ENCODE measurements at places on chromosomes 3 and 15. TPM values are rescaled to one million over a fixed set of nuclear protein-coding genes. Genes with fewer than 3 reads are reported as not detected.

Gene LAMB2
- 322 TPM for total RNA-seq

Gene CRTC3
- 24.1 TPM for total RNA-seq

Gene C3orf38
- 40.6 TPM for total RNA-seq

Gene EPHB3
- 8.5 TPM for total RNA-seq

Gene GP5
- total RNA-seq, result under 0.01 TPM

Gene ADAMTS9
- total RNA-seq, result 4.6 TPM

Gene SLITRK3
- total RNA-seq, result not detected

Gene PLSCR2
- not detected for total RNA-seq

Gene XCR1
- not detected for total RNA-seq

Gene CPNE4
- total RNA-seq, result not detected

Gene STRC
- total RNA-seq, result 0.32 TPM

Gene TBL1XR1
- 541 TPM for total RNA-seq

Gene OIP5
- total RNA-seq, result 5.1 TPM

Gene CAND2
- 6.9 TPM for total RNA-seq

Gene GAP43
- total RNA-seq, result 0.39 TPM

Gene GOLGA6D
- not detected for total RNA-seq

Gene SPATA12
- not detected for total RNA-seq

Gene MYLK
- 290 TPM for total RNA-seq

Gene PLA2G4E
- total RNA-seq, result not detected

Gene IL5RA
- total RNA-seq, result not detected

Gene SOX14
- total RNA-seq, result not detected

Gene ZNF80
- total RNA-seq, result not detected

Gene ANKUB1
- total RNA-seq, result not detected

Gene ARRDC4
- 15.1 TPM for total RNA-seq

Gene AGBL1
- total RNA-seq, result not detected

Gene CPNE9
- not detected for total RNA-seq

Gene CHAC1
- total RNA-seq, result 9.8 TPM

Gene ACSBG1
- total RNA-seq, result not detected

Gene GATM
- 0.76 TPM for total RNA-seq

Gene IL16
- total RNA-seq, result 12.1 TPM

Gene SCN11A
- total RNA-seq, result 0.11 TPM

Gene MAP6D1
- total RNA-seq, result 1.3 TPM

Gene MUC4
- not detected for total RNA-seq

Gene TNFAIP8L3
- 3.0 TPM for total RNA-seq

Gene MESP2
- total RNA-seq, result 0.78 TPM

Gene CLEC3B
- 95.3 TPM for total RNA-seq

Gene TSEN2
- 15.5 TPM for total RNA-seq

Gene C2CD4A
- 0.26 TPM for total RNA-seq

Gene HEG1
- 128 TPM for total RNA-seq

Gene PIF1
- total RNA-seq, result 9.9 TPM

Gene BFSP2
- not detected for total RNA-seq

Gene PCSK6
- 0.43 TPM for total RNA-seq

Gene GABRB3
- 2.7 TPM for total RNA-seq

All from articular chondrocyte of knee joint (primary cell).